GM12864 (cell line): ENCODE measurements at places on chromosomes 7 and 10.

DNA sequence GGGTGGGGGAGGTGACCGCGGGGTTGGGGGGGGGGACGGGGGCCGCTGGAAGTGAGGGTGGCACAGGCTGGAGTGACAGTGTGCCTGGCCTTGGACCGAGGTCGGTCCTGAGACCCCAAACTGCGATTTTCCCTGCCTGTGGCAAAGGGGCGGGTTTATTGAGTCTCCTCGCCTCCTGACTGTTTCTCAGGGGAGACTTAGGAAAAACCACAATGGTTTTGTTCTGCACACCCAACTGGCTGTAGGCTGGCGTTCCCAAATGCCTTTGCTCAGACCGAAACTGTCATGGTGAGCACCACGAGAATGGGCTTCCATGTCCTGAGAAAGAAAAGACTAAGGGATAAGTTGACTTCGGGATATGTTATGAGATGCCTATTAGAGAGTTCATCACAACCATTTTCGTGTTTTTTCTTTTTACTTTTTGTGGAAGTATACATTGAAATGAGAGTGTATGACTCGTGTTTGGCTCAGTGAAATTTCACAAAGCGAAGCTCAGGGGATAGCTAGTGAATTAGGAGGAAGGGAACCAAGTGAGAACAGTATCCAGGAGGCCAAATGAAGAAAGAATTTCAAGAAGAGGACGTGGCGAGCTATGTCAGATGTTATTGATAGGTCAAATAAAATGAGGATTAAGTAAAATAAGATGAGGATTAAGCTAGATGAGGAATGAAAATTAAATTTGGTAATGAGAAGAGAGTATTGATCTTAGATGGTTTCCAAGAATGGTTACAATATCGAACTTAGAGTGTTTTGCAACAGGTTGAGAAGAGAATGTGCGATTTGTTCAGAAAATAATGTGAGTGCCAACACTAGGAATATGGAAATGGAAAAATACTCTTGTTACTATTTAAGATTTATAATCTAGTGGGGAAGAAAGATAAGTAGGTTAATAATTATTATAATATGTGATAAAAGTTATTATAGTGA lies 918 bp downstream of the NET1 start:
- no peak for DNase-seq

- no peak for DNase-seq
Measured at GRCh38 chr10:126135941-126136595, 239.7 kb downstream of the FANK1 start.

- no peak for DNase-seq
Measured at GRCh38 chr7:142925413-142925812, 8.1 kb downstream of the TRPV5 start.

DNA sequence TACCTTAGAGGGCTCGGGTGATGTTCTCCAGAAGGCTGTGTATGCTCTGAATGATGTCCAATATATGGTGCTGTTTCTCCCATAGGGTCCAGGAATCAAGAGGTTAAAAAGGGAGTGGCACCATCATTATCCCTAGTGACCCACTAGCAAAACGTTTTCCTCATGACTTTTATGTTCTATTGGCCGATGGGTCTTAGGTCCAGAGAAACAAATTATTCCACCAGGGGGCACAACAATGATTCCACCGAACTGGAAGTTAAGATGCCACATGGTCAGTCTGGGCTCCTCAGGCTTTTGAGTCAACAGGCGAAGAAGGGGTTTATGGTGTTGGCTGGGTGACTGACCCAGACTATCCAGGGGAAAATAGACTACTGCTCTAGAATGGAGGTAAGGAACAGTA lies 256.1 kb downstream of the COBL start:
- DNase-seq, result no peak

GRCh38 chr7:143205560-143206293 lies 16.1 kb upstream of the TAS2R40 start:
- DNase-seq, result peak; percentile 45

GRCh38 chr7:99311702-99312101 lies 14.0 kb upstream of the ARPC1A start:
- no peak for DNase-seq

DNA sequence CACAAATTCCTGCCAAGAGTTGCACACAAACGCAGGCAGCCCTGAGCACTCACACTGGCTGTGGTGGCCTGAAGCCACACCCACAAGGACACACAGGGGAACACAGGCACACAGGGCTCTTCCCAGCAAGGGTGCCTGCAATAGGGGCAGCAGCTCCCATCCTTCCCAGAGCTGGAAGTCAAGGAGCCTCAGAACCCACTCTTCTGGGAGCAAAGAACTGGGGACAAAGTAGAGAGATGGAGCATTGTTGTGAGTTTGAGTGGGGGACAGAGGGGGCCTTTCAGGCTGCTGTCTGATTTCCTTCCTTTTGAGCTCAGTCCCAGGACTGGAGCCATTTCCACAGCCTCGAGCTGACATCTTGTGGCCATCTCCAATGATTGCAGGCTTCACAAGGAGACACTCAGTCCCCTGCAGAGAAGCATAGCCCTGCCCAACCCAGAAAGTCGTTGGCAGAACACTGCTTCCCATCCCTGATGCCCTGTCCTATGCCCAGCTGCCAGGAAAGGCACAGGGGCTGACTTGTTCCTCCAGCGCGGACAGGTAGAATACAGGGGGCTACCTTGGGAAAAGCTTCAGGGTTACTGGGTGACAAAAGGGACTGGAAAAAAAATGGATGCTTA lies 34.4 kb upstream of the SLF2 start:
- no peak for DNase-seq

DNA sequence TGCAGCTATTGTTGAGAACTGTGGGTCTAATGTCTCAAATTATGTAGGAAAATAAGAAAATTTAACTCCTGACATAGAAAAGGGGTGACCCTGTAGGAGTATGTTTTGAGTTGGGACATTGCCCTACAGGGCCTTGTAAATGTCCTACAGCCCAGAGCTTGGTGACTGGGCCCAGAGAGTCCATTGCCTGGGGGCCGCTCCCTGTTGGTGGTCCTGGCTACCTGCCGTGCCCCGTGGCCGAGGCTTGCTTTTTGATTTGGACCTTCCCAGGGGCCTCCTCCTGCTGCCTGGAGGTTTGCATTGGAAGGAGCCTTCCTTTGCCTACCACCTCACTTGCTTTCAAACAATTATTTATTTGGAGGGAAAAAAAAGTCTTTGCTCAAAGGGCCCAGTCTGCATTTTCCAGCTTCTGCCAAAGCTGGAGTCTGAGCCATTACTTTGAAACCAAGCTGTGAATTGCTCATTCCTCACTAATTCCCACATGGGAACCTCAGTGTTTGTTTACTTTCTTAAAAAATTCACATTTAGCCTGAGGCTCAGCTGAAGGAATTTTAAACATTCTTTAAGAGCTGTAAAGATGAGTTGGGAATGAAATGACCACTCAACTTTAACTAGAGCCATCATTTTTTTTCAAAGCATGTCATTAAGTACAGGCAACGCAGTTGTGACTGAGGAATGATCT lies 355.0 kb downstream of the GLRX3 start:
- DNase-seq, result no peak

DNA sequence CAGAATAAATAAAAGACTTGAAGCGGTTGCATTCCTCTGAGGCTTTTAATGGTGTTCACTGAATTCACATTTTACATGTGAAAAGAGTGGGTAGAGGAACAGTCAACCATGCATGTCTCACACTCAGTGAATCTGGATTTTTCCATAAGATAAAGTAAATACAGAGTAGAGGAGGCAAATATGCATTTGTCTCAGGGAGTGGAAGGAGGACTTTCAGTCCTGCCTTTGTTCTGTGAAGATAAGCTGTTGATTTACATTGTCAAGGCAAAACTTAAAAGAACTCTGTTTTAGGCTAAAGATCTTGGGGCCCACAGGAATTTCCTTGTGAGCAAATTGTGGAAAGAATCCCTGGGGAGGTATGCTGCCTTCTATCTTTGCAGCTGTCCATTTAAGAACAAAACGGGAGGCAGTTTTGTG lies 825.3 kb upstream of the MBL2 start:
- DNase-seq, result no peak

- DNase-seq, result no peak
Measured at GRCh38 chr7:95684037-95684436, 87.7 kb upstream of the PDK4 start.

GRCh38 chr10:130232166-130233034 lies 96.2 kb downstream of the GLRX3 start:
- no peak for DNase-seq

DNA sequence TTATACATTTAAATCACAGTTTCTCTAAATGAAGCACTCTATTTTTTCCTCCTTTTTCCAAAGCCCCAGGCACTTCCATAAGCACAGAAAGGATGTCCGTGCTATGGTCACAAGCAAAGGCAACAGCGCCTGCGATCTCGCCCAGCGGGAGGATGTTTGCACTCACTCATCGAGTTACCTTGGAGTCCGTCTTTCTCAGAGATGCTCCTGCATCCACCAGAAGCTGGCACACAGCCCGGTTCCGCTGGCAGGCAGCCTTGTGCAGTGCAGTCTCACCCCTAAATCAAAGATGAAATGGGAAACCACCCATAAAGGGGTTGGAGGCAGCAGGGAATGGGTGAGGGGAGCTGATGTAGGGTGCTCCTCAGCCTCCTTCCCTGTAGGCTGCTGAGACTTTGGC lies 51.9 kb upstream of the PTN start:
- no peak for DNase-seq

- DNase-seq, result no peak
Measured at GRCh38 chr7:132343199-132343598, 233.1 kb downstream of the PLXNA4 start.

DNA sequence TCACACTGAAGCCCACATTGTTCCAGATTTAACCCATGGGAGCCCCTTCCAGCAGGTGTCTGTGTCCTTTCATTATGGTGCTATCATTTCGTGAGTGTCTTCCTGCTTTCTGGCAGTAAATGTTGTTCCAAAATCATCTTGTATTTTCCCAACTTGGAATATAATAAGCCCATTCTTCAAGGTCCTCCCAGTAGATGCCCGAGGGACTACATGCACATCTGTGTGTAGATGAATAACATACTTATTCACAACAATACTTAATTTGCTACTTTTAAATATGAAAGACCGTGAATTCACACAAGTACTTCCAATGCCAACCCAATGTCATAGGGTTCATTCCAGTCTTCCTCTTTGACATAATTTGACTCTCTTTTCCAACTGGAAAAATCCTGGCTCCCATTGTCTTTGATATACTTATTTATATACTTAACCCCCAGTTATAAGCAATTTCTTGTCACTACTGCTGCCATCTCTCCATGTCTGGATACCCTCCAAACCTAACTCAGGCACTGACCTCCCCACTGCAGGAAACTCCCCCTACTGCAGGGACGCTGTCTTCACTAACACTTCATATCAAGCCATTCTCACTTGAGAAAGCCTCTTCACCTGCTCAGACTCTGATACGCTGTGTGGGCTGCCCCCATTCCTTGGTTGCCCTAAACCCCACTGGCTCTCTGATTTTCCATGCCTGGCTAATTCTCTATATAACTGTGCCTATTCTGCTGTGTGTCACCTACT lies 1119.2 kb downstream of the CNTNAP2 start:
- no peak for DNase-seq

DNA sequence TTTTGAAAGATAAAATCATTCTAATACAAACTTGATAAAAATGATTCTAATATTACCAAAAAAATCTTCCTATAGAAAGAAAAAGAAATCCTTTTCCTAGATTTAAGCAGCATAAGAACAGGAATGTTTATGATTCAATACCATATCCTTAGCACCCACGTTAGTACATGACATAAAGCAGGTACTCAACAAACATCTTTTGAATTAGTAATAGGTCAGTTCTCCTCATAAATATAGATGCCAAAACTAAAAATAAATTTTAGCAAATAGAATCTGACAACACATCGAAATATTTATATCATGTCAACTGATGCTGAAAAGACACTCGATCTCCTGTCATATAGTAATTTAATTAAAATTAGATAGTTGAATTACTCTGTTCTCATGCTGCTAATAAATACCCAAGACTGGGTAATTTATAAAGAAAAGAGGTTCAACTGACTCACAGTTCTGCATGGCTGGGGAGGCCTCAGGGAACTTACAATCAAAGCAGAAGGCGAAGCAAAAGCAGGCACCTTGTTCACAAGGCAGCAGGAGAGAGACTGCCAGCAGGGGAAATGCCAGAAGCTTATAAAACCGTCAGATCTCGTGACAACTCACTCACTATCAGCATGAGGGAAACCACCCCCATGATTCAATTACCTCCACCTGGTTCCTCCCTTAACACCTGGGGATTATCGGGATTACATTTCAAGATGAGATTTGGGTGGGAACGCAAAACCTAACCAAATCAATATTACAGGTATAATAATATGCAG lies 191.8 kb downstream of the HTR7 start:
- no peak for DNase-seq

DNA sequence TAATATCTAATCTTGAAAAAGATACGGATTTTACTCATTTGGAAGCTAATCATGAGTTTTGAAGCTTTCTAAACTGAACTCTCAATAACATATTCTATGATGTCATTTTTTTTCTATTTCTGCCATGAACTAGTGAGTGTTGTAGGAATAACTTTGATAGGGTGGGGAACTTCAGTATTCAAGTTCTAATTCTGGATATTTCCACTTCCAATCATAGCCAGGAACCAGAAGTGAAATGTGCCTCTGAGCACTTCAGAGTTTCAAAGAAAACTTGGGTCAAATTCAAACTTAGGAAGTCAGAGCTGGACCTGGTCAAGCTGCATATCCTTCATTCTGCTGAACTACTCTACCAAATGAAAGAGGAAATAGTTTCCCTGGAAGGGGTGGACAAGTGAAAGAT lies 847 bp downstream of the AGMO start:
- no peak for DNase-seq

- DNase-seq, result no peak
Measured at GRCh38 chr10:101495324-101495925, 92.6 kb downstream of the POLL start.

GRCh38 chr7:106841896-106842390 lies 23.1 kb upstream of the PIK3CG start:
- no peak for DNase-seq

- no peak for DNase-seq
Measured at GRCh38 chr7:38870147-38870546, 38.8 kb downstream of the VPS41 start.

DNA sequence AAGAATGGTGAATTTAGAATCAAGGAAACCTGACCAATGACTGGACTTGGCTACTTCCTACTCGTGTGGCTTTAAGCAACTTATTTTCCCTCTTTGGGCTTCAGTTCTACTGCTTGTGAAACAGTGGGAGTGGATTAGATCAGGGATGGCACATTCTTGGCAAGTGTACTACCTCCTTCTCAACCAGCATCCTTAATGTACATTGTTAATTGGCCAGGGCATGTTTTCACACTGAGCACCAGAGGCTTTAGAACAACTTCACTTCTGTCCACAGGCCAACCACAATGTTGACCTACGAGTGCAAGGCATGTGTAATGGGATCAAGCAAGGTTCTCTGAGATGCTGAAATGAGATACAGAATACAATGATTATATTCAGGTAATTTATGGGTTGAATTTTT lies 315.3 kb downstream of the ADRA2A start:
- no peak for DNase-seq
